ENCODE measurements at places on chromosomes 4 and X. TPM values are rescaled to one million over a fixed set of nuclear protein-coding genes. Genes with fewer than 3 reads are reported as not detected.

Gene PNCK
- total RNA-seq = 27.3 TPM

Gene SLC25A53
- 10.1 TPM for total RNA-seq

Gene SNCA
- 60.5 TPM for total RNA-seq

Gene UGT2B17
- total RNA-seq = not detected

Gene FRMD7
- total RNA-seq = 0.49 TPM

Gene ALAS2
- 9.8 TPM for total RNA-seq

Gene ZCCHC12
- total RNA-seq = 46.2 TPM

Gene DMD
- 49.4 TPM for total RNA-seq

Gene CT83
- not detected for total RNA-seq

Data from temporal lobe (tissue), 4 donors.